ENCODE measurements at places on chromosomes 4 and X.
A peak's percentile ranks its signal among the peaks of the same experiment; 100 is the strongest.

DNA sequence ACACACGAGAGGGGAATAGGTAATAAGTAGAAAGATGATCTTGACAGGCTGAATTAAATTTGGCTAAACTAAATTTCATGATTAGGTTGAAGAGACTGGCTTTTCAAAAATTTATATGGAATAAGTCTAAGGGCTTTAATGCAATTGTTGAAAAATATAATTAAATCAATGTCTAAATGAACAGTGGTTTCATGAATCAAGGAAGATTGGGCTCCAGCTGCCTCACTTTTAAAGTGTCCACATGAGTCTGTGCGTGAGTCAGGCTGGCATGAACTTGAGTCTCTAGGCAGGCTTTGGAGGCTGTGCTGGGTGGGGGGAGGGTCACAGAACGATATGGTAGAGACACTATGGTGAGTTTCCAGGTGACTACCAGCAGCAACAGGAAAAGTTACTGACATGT lies 111.9 kb downstream of the SORBS2 start:
- no peak for DNase-seq

- peak; percentile 15 for DNase-seq
Observed at GRCh38 chr4:119039779-119040178, 95.9 kb upstream of the MYOZ2 start.

- DNase-seq, result no peak
Observed at GRCh38 chrX:136725441-136726104, 55.2 kb downstream of the ARHGEF6 start.

DNA sequence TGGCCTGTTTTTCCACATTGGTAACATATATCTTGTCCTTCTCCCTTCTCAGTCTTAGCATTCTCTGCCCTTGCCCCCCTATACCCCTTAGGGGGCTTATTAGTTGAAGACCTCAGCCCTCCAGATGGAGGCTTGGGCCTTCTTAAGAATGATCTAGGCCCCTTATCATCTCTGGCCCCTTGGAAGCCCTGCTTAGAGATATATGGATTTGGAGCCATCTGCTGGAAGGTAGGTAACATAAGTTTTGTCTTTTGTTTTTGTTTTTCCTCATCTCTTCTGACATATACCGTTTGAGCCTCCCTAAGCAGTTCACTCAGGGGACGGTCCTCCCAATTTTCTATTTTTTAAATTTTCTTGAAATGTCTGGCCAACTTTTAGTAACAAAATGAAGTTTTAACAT lies 48.3 kb upstream of the NAP1L2 start:
- no peak for DNase-seq

DNA sequence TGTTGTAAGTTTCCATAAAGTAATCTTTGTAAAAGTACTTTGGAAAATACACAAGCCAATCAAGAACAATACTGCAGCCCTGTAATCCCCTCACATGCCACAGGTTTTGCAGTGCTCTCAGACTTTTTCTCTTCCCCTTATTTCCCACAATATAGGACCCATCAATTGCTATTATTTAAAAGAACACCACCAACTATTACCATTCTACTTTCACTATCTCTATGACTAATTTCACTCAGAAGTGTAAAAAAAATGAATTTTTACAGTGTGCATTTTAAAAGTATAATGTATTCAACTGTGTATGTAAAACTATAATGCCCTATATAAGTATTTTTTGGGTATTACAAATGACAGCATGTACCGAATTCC lies 1.7 kb downstream of the ATP8A1 start:
- no peak for DNase-seq

DNA sequence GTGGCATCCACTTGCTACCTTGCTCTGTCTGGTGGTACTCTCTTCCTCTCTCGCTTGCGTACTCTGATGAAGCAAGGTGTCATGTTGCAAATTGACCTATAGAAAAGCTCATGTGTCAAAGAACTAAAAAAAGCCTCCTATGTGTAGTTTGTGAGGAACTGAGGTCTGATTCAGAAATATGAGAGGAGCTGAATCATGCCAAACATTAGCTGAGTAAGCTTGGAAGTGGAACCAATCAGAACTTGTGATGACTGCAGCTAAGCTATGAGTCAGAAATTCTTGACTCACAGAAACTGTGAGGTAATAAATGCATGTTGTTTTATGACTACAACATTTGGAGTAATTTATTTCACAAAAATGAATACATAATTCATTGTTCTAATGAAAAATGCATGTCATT lies 2138.8 kb downstream of the PCDH7 start:
- no peak for DNase-seq

DNA sequence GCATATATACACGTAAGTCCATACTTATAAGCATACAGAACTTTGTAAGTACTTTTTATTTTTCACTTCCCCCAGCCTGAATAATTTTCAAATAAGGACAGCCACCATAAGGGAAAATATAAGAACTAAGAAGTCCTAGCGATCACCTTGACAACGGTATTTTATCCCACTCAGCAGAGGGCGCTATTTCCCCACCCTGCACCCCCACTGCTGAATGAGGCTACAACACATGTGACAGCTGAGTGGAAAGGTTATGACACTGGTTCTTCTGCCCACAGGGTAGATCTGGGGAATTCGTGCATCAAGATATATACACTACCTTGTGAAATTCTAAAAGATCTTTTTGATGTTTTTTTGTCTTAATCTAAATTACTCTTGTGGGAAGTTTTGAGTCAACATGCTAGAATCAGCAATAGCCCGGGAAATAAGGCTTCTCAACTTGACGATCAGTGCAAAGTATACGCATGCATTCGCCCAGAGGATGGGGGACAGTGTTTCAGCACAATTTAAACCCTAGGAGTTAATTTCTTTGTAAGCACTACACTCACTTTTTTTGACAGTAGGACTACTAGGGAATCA lies 151.5 kb downstream of the CORIN start:
- DNase-seq, result peak; percentile 81

- peak; percentile 49 for DNase-seq
Observed at GRCh38 chr4:72112514-72113156, 80.8 kb downstream of the NPFFR2 start.

DNA sequence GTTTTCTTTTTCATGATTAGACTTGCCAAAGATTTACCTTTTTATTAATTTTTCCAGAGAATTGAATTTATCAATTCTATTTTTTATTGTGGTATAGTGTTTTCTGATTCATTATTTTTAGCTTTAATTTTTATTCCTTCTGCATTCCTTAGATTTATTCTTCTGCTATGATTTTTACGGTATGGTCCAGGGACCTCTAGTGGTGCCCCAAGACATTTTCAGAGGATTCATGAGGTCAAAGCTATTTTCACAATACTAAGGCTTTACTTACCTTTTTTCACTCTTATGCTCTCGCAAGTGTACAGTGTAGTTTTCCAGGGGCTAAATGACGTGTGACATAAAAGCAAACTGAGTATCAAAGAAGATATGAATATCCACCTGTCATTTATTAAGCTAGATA lies 8.0 kb downstream of the RADX start:
- DNase-seq, result no peak

DNA sequence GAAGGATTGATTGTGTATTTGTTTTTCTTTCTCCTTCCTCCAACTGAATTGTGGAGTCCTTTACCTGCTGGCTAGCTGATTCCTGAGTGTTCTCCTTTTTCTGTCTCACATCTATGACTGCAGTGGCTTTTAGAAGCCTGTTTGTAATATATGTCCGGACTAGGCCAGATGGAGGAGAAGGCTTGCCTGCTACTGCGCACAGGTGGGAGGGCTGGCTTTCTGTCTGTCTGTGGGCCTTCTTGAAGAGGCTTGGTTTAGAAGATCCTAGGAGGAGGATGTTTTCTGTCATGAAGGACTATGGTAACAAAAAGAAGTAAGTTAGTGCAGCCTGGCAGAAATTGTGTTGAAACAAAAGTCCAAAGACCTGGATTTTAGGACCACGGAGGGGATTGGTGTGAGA lies 8.5 kb downstream of the PPP1R3F start:
- no peak for DNase-seq

GRCh38 chr4:41822325-41822724 lies 73.8 kb upstream of the PHOX2B start:
- DNase-seq, result no peak

- DNase-seq, result no peak
Observed at GRCh38 chrX:48703642-48704481, 7.3 kb downstream of the SUV39H1 start.

DNA sequence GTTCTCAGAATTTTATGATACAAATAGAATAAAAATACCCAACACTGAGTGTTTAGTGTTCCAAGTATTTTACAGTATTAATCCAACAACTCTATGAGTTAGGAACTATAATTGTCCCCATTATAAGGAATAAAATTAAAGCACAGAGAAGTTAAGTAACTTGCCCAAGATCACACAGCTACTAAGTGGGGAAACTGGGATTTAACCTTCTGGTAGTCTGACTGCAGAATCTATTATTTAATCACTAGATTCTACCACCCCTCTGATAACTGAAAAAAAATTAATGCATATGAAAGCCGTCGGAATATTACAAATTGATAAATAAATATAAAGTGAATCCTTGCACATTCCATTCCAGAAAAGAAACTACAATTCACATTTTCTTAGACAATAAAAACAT lies 5.7 kb upstream of the NKX6-1 start:
- no peak for DNase-seq

DNA sequence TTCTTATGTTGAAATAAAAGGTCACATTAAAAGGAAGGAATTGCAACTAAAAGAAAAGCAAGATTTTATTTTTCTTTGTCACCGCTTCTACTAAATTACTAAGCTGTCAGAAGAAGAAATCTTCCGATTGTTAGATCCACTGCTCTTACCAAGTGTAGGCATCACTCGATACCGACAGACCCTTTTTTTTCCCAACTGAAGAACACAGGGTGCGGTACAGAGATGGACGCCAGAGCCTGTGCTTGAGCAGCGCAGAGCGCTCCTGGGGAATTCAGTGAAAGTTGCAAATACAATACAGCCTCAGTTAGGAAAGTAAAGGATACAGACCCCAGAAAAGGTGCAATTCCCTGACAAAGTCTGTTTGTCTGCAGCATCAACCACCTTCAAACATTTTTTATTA lies 94.9 kb upstream of the WDR17 start:
- DNase-seq, result no peak

- DNase-seq, result no peak
Observed at GRCh38 chrX:119667111-119667878, 25.7 kb downstream of the SEPTIN6 start.

DNA sequence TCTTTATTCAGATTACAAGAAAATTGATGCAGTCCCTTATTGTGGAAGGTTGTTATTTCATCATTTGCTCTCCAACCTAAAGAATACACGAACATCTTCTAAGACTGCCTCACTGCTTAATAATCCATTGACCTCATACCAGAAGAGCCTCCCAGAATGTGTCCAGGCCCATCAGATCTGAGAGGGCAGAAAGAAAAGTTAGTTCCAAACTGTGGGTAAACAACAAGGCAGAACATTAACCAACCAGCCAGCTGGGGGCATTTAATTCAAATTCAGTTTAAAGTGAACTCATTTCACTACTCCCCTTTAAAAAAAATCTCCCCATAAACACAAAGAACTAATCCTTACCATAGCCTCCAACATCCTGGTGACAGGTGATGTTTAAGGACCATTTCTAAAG lies 13.8 kb downstream of the GPC4 start:
- no peak for DNase-seq

GRCh38 chrX:89034679-89035078 lies 287.7 kb downstream of the CPXCR1 start:
- no peak for DNase-seq

DNA sequence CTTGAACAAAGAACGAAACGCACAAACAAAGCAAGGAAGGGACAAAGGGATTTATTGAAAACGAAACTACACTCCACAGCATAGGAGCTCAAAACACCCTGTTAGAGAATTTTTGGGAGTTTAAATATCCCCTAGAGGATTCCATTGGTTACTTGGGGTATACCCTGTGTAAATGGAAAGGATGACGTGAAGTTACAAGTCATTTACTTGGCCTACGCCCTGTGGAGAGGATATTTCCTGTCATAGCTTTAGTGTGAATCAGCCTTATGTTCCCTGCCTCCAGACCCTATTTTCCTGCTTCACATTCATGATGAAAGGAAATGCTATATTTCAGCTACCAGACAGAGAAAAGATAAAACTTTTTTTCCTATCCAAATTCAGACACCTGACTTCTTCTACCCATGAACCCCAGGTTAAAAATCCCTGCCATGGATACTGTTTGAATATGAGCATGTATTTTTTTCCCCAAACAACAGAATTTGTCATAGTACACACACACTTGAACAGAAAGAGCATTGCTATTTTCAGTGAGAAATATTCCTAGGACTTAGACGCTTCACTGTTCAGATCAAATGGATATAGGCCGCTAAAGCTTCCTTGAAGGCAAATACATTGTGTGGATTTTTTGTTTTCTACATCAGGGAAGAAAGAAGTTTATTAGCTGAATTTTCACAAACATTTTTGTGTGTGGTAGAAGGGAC lies 20.4 kb downstream of the PIN4 start:
- DNase-seq, result no peak

DNA sequence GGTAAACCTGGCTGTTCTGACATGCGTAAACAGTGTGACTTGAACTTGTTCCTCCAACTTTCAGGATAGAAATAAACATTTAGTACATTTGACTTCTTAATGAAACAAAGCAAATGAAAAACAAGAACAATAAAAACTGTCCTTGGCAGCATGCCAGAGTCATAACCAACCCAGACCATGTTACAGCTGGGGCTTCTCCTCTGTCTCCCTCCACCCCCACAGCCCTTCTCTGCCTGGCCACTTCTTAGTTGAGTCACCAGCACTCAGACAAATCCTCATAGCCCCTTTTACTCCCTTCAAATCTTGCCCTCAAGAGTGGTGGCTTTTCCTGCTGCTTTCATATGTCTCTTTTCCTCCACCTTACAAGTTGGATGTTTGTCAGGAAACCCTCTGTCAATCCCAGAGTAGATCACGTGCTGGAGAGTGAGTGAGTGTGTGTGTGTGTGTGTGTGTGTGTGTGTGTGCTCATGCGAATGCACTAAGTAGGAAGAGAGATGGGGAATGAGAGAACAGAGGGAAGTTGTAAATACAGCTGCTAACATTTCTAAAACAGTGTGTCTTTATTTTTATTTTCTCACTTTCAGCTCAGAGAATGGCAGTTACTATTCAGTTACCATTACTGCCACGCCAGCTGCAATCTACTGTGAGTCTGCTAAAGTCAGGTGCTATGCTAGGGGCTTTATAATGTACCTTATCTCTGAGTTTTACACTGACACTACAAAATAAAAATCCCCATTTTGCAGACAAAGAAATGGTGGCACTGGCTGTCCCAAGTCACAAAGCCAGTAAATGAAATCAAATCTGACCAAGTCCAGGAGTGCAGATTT lies 15.0 kb downstream of the SCARB2 start:
- DNase-seq, result peak; percentile 79

- DNase-seq, result no peak
Observed at GRCh38 chrX:30830326-30830943, 58.6 kb downstream of the TAB3 start.

GRCh38 chr4:28238876-28239275 lies 1378.2 kb downstream of the STIM2 start:
- DNase-seq, result no peak

Data from activated CD8-positive, alpha-beta T cell treated with anti-CD3 and anti-CD28 coated beads for 36 hours (primary cell).